ENCODE measurements at places on chromosomes 6 and 20.

GRCh38 chr20:56359212-56360132, 698 bp downstream of the FAM210B start:
- no peak for DNase-seq

- no peak for DNase-seq
These were observed 87.9 kb downstream of the PTPN1 start for GRCh38 chr20:50598074-50598473.

DNA sequence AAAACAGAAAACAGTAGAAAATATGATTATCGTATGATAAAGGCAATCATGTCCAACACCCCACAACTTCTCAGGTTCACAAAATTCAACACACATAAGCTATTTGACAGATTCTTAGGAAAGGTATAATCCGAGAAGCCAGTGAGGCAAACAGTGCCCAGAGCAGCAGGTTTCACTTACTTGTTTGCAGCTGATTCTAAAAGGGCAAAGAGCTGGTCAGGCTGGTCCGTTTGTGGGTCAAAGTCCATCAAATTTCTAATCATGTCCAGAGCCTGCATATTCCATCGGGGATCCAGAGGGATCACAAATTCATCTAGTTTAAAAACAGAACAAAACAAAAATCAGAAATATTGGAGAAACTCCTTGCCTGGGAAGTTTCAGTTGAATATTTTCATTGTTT, 69.8 kb upstream of the LYRM2 start:
- DNase-seq, result no peak

GRCh38 chr6:149651056-149651455, 2.5 kb upstream of the KATNA1 start:
- DNase-seq, result no peak

DNA sequence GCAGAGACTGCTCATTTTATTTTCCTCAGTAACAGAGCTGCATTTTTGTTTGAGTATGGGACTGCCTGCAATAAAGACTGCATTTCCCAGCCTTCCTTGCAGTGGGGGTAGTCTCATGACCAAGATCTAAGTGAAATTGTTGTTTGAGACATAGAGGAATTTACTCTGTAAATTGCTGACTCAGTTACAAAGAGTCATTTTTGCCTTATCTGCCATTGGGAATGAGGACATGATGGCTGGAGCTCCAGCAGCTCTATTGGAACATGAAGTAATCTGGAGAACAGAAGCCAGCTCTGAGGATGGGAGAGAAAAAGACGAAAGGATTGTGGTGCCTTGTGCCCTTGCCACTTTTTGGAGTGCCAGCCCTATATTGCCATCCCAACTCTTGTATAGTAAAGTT, 2.1 kb upstream of the CST11 start:
- no peak for DNase-seq

GRCh38 chr20:20317621-20318364, 50.1 kb upstream of the INSM1 start:
- no peak for DNase-seq

DNA sequence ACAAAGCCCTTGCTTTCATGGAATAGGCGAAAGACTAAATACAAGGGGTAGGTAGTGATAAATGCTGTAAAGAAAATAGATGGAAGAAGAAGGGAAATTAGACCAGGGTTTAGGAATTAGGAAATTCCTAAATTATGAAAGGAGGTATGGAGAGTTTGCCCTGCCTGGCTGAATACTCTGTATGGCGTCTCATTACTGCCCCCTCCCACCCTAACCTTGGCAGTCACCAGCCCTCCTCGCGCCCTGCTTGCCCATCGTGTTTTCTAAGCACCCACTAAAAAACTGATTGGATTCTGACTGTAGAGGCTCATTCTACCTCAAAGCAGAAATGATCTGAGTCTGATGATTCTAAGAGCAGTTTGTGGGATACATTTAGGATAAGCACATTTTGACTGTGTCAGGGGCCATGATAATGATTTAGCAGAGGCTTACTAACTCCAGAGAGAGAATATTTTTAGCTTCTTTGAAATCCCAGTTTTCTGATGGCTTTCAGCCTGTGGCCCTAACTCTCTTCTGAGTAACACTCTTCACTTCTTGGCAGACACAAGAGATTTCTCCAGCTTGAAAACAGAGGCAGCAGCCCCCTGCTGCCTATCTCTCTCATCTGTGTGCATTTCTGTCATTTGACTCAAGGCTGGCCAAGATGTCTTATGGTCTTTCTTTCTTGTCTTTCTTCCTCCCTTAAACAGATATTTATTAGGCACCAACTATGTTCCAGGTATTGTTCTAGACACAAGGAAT, 1.4 kb upstream of the CHD6 start:
- DNase-seq, result no peak

DNA sequence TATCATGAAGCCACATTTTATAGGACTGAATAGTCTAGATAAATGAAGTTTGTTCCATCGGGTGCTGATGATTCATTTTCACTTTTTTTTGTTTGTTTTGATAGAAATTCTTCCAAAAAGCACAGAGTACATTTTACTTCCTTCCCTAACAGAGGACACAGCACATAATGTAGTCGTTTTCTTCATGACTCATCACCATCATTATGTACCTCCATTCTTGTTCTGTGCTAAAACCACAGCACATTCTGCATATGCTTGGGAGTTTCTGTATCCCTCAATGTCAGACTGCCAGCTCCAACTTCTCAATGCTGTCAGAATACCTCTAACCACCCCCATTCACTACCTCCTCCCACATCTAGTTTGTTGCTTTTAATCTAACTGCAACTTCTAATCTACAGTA, 1004.9 kb upstream of the ADGRB3 start:
- DNase-seq, result no peak

GRCh38 chr6:53066077-53066417, 843 bp downstream of the FBXO9 start:
- peak; percentile 14 for DNase-seq
